ENCODE measurements at places on chromosomes 2 and 18.

- DNase-seq = no peak
Observed at GRCh38 chr2:16197504-16198147, 257.3 kb downstream of the MYCN start.

GRCh38 chr2:131022731-131023130 lies 70.5 kb downstream of the FAM168B start:
- no peak for DNase-seq

DNA sequence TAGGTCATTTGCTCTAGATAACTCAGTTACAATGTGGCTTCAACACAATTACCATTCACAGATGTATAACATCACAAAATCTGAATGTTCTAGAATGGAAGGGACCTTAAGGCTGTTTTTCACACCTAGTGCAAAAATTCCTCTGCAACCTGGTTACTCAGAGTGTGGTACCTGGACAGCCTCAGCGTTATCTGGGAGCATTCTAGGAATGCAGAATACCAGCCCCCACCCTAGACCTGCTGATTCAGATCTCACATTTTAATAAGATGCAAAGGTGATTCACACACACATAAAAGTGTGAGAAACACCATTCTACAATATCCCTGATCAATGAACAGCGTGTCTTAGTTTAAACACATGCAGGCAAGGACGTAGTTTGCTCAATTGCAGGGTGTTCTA lies 233.1 kb downstream of the TDRD15 start:
- no peak for DNase-seq

DNA sequence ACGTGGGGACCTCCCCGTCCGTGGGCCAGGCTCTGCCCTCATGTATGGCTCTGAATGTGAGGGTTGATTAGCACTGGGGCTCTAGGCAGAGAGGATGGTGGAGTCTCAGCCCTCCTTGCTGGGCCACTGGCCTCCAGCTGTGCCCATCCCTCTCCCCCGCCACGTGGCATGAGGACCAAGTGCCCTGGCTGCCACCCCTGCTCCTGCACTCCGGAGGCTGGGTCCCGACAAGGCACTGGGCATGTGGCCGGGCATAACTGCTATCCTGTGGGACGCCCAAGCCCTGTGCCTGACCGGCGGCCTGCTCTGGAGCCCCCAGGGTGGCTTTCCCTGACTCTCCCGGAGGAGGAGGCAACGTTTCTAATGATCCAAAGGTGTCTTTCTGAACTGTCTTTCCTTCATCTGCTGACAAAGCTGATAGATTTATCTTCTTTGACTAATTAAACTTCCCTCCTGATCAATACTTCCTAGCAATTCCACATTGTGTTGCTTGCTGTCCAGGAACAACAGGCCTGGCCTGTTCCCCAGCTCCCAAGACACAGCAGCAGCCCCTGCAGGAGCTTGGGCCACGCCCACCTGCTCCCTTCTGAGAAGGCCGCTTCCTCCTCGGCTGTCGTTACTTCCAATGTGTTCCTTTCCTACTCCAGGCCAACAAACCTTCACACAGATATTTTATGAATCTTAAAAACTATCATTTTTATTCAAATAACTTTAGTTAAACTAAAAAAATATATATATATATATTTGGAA lies 132.0 kb downstream of the SNTG2 start:
- DNase-seq = no peak

GRCh38 chr18:8413189-8413588 lies 196.0 kb upstream of the RAB12 start:
- no peak for DNase-seq

DNA sequence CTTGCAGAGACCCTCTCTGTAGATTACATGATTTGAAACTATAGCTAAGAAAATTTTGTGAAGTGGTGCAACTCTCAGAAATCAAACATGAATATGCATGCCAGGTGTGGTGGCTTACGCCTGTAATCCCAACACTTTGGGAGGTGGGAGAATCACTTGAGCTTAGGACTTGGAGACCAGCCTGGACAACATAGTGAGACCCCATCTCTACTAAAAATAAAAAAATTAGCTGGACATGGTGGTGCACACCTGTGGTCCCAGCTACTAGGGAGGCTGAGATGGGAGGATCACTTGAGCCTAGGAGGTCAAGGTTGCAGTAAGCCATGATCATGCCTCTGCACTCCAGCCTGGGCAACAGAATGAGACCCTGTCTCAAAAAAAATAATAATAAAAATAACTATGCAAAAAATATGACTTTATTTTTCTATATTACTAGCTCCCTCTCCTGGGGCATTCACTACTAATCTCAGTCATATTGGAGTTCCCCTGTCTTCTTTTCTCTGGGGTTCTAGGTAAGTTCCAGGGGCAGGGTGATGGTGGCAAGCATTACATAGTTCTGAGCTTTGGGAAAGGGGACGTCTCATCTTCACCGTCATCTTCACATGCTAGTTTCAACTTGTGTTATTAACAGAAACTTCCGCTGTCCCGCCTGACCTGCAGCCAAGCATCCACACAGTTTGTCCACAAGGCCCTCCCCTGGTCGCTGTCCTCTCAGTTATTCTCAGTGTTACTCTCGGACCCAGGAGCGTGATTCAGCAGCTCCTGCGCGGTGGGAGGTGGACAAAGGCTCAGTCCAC lies 96.8 kb upstream of the MBOAT2 start:
- no peak for DNase-seq

GRCh38 chr2:73986085-73986681 lies 1.5 kb downstream of the TET3 start:
- DNase-seq = no peak

GRCh38 chr18:24584813-24585212 lies 124.4 kb downstream of the HRH4 start:
- no peak for DNase-seq

- no peak for DNase-seq
Observed at GRCh38 chr2:200640176-200640575, 54.4 kb downstream of the AOX1 start.

DNA sequence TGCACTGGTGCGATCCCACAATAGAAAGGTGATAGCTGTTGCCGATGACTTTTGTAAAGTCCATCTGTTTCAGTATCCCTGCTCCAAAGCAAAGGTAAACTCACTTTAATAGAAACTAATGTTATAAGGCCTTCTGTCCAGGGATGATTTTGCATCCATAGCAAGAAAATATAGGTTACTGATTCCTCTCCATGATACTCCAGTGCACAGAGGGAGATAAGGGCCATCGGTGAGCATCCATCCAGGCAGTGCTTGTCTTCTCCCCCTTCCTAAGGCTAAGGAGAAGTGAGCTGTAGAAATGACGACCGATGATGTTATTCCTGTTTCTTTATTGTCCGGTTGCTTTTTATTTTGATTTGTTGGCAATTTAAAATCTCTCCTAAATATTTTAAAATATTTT lies 32.1 kb downstream of the COX7A2L start:
- no peak for DNase-seq

DNA sequence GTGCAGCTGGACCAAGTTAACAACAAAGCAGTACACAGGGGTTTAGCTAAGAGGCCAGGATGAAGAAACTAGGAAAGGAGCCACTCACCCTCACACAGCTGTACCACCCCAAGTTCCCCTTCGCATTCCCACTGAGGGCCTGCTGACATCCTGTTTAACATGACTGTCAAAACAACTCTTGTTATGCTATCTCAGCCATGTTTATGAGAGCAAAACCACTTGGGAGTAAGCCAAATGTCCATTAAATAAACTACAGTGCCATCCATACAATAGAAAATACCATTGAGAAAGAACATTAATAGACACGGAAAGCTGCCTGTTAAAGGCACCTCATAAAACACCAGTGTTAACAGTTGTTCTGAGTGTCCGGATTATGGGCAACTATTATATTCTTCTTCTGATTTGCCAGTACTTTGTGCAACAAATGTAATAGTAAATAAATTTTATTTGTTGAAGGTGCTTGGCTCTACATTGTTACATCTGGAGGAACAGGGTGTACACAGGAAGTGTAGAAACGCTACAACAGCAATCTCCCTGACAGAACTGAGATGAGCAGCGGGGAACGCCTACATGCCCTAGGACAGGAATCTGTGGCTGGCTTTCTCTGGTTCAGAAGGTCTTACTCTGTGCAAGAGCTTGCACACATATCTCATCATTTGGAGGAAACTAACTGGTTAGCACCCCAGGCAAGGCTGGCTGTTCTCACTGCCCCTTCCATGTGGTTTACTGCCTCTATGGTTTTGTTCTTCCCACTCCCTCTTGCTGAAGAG lies 85.6 kb downstream of the EHD3 start:
- no peak for DNase-seq

DNA sequence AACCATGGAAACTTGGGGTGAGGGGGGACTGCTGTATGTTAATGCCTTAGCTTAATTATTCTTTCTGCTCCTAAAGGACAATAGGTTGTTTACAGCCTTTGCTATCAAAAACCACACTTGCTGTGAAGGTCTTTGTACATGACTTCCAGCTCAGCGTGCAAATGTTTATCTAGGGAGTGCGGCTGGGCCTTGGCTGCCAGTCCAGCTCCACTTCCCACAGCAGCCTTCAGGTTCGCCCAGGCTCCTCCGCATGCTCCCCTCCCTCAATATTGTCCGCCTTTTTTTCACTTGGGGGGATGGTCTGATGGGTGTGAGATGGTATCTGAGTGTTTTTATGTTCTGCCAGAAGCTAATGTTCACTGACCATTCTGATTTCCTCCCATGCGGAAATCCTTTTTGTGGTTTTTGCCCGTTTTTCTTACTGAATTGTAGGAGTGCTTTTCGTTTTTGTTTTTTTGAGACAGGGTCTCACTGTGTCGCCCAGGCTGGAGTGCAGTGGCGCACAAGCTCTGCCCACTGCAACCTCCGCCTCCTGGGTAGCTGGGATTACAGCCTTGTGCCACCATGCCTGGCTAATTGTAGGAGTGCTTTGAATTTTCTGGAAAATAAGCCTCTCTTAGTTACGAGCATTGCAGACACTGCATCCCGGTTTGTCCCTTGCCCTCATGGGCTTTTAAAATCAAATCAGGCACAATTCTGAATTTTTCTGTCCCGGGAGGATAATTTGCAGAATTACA lies 28.8 kb downstream of the SH3BP4 start:
- no peak for DNase-seq

DNA sequence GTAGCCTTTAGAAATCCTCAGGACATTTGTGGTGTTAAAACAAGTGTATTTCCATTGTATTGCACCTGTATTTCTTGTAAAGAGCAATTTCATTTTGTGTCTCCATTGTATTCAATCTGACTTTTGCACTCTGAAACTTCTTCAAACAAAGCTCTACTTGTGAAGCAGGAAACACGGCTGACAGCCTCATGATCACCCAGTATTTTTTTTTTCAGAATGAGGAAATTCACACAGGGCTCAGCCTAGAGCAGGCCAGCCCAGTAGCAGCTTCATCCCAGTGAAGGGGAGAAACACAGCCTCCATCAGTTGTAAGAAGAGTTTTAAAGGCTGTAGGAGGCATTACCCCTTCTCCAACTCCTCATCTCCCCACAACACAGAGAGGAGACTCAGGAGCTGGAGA lies 175.9 kb upstream of the KLHL29 start:
- DNase-seq = no peak

DNA sequence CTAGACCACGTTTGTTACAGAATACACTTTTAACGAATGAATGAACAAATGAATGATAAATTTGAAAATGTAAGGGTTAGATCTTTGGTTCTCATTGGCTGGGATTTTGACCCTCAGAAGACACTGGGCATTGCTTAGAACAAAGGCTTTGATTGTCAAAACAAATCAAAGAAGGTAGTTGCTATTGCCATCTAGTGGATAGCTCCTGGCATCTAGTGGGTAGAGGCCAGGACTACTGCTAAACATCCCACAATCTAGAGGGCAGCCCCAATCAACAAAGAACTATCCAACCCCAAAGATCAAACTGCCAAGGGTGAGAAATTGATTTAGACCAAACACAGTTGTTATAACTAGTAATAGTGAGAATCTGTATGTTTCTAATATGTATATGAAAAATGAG lies 552.3 kb downstream of the KCNJ3 start:
- DNase-seq = no peak

DNA sequence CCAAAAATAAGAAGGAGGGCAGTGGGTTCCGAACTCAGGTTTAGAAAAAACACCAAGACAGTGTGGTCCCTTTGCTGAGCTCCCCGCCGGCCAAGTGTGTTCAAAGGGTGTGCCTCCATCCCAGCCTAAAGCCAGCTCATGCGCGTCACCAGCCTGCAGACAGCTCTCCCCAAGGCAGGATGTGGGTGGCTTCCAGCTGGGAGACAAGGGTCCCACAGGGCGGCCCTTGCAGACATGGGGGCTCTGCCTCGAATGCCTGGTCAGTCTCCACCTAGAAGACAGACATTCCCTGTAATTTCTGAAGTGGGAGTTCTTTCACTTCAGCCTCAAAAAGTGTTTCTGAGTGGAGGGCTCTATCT lies 135.8 kb upstream of the GPC1 start:
- DNase-seq = no peak

GRCh38 chr18:31148600-31148999 lies 14.1 kb downstream of the DSC1 start:
- no peak for DNase-seq

DNA sequence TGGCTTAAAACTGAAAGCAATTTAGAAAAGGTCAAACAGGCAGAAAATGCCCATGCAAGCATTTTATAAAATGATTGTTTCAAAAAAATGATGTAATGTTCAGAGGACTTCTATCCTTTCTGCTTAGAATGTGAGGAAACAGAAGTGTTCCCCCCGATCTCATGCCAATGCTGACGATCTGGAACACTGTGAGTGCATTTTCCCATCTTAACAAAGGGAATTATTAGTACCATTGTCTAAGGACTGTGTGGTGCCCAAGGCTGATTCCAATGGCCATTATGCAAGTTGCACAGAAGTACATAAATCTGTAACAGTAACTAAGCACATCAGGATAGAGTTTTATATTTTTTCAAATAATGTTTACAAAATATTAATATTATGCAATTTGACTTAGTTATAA lies 185.3 kb downstream of the MYT1L start:
- no peak for DNase-seq

DNA sequence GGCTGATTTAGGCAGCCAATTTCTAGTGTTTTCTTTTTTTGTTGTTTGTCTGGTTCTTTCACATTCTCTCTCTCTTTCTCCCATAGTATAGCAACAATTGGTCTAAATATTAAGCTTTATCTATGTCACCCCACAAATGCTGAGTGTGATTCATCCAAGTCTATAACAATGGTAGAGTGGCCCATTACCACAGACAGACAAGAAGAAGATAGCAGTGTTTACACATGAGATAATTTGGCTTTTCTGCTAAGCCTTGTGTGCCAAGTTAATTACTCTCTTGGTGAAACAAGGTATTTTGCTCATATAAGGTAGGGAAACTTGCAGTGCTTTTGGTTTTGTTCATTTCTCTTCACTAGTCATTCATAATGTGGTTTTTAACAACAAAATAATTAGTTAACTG lies 166.5 kb downstream of the SLC8A1 start:
- DNase-seq = no peak

DNA sequence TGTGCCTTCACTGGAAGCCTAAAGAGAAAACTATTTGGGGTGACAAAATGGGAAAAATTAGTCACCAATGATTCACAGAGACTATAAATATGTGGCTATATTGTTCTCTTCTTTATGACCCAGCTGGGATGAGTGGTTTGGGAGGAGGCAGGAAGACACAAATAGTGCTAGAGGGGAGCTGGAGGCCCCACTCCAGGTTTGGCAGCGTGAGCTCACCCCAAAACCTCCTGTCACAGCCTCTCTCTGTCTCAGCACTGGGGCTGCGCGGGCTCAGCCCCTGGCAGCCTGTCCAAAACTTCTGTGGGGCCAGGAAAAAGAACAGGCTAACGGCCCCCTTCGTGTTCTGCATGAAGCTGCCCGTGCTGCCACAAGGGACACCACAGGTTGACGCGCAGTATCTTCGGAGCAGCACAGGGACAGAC lies 73.2 kb upstream of the LCLAT1 start:
- DNase-seq = no peak

- no peak for DNase-seq
Observed at GRCh38 chr2:156456616-156457015, 20.4 kb downstream of the GPD2 start.
